ENCODE measurements at places on chromosomes 5 and 9.

GRCh38 chr5:74257645-74258313 lies 382.7 kb downstream of the ENC1 start:
- DNase-seq = no peak

DNA sequence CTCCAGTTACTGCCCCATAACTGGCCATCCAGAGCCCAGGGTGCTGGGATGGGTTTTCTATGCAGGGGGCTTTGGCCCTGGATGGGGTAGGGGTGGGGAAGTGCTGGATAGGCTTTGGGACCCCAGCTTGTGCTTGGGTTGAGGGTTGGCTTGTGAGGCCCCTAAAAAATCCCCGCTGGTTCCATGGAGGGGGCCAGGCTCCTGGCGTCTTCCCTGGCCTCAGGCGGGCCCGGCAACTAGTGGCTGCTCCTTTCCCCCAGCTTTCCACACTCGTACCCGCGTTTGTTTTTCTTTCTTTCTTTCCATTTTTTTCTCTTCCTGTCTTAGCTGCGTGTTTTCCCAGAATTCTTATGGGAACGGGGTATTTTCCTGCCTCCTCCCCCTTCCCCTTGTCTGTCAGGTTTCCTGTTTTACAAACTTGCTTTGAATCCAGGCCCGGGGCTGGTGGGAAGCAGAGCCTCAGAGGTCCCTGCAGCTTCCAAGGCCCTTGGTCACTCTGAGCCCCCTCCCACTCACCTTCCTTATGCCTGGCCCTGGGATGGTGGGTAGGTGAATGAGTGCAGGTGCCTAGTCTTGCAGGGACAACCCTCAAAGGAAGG lies 40.2 kb downstream of the RGS3 start:
- DNase-seq = no peak

- DNase-seq = no peak
Measured at GRCh38 chr5:131302506-131302905, 38.7 kb downstream of the CDC42SE2 start.

DNA sequence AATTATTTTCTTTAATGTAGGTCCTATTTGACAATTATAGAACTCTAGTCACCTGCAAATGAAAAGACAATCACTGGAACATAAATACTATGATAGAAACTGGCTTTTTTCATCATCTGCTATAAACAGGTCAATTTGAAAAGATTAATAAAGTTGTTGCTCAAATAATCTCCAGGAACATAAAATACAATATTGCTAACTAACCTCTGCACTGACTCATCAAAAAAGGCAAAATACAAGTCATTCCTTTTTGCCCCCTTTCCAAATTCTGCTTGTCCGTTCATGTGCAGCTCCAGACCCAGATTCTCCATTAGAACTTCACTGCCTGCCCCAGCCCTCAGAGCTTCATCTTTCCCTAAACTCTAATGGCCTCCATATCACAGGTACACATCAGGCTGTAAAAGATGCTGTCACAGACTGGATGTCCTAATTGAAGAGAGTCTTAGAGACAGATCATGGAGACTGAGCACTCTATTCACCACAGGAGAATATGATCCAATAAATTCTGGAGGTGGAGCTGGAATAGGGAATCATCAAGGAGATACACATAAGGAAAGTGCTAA lies 1.6 kb downstream of the DCTN4 start:
- DNase-seq = no peak

- no peak for DNase-seq
Measured at GRCh38 chr5:125587631-125588030, 835.6 kb upstream of the GRAMD2B start.

GRCh38 chr5:111366388-111366787 lies 142.2 kb downstream of the CAMK4 start:
- no peak for DNase-seq

DNA sequence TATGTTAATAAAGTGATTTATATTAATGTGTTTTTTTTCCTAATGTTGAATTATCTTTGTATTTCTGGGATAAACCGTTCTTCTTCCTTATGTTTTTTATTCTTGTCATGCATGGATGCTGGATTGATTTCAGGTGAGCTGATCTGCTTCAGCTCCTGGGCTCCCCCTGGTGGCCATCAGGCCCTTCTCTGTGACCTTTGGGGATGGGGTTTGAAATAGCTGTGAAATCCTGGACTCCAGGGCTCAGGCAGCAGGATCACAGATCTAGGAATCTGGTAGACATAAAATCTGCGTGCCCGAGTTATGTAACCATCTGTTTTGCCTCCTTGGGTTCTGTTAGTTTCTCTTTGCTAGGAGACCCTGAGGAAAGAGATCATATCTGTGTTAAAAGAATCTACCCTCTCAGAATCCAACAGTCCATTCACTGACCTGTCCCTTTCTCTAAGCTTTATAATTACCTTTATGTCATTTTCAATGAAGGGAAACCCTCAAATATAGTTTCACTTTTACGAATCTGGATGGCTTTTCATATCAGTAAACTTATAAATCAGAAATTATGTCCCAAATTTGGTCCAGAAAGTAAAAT lies 12.2 kb upstream of the OR13J1 start:
- DNase-seq = peak; percentile 80

- no peak for DNase-seq
Measured at GRCh38 chr9:133713150-133713959, 24.8 kb downstream of the SARDH start.

DNA sequence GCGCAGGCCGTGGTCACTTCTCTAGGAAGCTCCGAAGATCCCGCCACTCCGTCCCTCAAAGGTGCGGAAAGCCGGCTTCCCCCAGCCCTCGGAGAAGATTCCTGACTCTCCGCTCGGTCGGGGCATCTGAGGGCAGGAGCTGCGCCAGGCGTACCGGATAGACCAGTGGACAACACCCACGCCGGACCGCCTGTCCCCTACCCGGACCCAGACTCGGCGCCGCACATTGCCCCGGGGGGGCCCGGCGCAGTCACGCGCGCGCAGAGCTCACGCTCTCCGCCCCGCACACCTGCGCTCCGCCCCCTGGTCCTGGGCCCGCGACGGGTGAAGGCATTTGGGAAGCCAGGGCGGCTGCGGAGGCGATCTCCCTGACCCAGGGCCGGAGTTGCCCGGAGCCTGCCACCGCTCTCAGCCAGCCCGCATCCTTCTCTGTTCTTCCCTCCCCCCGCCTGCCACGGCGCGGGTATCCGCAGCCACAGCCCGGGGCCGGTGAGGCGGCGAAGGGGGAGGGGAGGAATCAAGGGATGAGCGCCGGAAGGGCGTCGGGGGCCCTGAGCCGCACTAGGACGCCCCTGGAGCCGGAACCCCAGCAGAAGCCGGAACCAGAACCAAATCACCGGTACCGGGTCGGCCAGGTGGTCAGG lies 448 bp downstream of the RELL2 start:
- peak; percentile 55 for DNase-seq

GRCh38 chr5:93385655-93386054 lies 195.4 kb downstream of the NR2F1-AS1 start:
- no peak for DNase-seq

GRCh38 chr5:116522356-116523136 lies 52.1 kb downstream of the SEMA6A start:
- DNase-seq = no peak

- peak; percentile 34 for DNase-seq
Measured at GRCh38 chr9:35798658-35799374, 7.4 kb downstream of the NPR2 start.

- no peak for DNase-seq
Measured at GRCh38 chr5:169012450-169012849, 288.5 kb downstream of the SLIT3 start.

- no peak for DNase-seq
Measured at GRCh38 chr9:128145536-128145935, 3.7 kb upstream of the LCN2 start.

All from activated CD4-positive, alpha-beta T cell treated with anti-CD3 and anti-CD28 coated beads for 4 hours (primary cell).